ENCODE measurements at places on chromosomes 5 and 9. TPM values are rescaled to one million over a fixed set of nuclear protein-coding genes. Genes with fewer than 3 reads are reported as not detected.

The ABO gene
- 0.09 TPM for total RNA-seq

The IL3 gene
- total RNA-seq, result 11.6 TPM

DNA sequence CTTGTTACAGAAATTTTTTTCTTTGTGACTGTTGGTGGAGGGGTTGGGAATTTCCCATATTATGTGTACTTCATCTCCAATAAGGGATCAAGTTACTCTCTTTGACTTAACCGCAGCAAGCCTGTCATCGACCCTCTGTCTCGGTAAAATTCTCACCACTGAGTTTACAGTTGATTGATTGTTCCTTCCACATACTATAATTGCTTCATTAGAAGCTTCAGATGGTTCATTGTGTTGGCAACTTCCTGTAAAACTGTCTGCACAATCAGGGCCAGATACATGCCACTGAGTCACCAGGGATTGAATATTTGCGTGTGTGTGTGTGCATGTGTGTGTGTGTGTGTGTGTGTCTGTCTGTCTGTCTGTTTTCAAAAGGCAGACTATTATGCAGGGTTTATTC lies 176.6 kb downstream of the ZNF462 start:
- no peaks in the 10 kb centered on the region for H3K36me3 ChIP-seq
- DNase-seq, result no peak
- H3K4me1 ChIP-seq, result no peaks in the 10 kb centered on the region
- peaks cover 5% of the 10 kb centered on the region for H3K27me3 ChIP-seq
- H3K4me3 ChIP-seq, result no peak overlapping the region
- no peak overlapping the region for H3K27ac ChIP-seq

DNA sequence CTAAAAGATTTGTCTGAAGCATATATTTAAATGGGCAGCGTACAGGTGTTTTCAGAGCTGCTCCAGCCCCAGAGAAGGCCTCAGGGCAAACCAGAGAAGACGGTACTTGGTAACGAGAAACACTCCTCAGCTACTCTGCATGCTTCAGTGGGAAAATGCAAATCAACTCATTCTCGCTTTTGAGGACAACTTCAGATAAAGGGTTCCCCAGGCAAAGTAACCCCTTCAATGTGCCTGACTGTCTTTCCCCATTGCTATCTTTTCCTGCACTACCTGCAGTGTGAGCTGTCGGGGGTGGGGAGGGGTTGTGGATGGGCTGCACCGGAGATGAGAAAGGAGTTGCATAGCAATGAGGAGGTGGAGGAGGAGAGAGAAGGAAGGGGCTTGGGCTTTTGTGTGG lies 339.7 kb upstream of the CLINT1 start:
- no peak overlapping the region for H3K4me3 ChIP-seq
- no peak overlapping the region for H3K27ac ChIP-seq
- H3K4me1 ChIP-seq, result no peaks in the 10 kb centered on the region
- DNase-seq, result no peak
- H3K27me3 ChIP-seq, result peaks cover 7% of the 10 kb centered on the region

DNA sequence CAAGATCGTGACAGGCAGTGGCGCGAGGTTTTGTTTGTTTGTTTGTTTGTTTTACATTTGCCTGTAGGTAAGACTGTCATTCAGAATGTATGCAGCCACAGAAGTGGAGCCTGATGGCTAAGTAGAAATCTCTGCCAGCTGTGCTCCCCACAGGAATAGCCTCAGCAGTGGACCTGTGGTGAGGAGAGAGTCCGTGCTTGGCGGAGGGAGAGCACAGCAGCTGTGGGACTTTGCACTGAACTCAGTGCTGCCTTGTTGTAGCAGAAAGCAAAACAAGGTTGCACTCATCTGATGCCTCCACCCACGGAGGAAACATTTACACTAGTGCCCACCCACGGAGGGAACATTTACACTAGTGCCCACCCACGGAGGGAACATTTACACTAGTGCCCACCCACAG lies 4.4 kb upstream of the ZNF782 start:
- DNase-seq, result no peak
- H3K4me1 ChIP-seq, result peaks cover 21% of the 10 kb centered on the region
- peaks cover 2% of the 10 kb centered on the region for H3K36me3 ChIP-seq
- peaks cover 11% of the 10 kb centered on the region for H3K27me3 ChIP-seq
- H3K4me3 ChIP-seq, result no peak overlapping the region

The TAF11L10 gene
- total RNA-seq, result not detected

- peaks cover 91% of the 10 kb centered on the region for H3K36me3 ChIP-seq
- DNase-seq, result peak; percentile 34
- H3K4me3 ChIP-seq, result peak overlapping the region; percentile 6
Observed at GRCh38 chr5:173324115-173325001, 3.9 kb downstream of the STC2 start.

- DNase-seq, result peak; percentile 82
- no peaks in the 10 kb centered on the region for H3K27me3 ChIP-seq
- H3K36me3 ChIP-seq, result peaks cover 4% of the 10 kb centered on the region
- peaks cover 34% of the 10 kb centered on the region for H3K4me1 ChIP-seq
- H3K27ac ChIP-seq, result peak within 1 kb of the TSS; percentile 98
Observed at GRCh38 chr5:65926276-65926783, at the start of gene ERBIN. Gene ERBIN (plus strand): TSS chr5:65926575. CDS start chr5:65992719, 66,144 bp downstream.

DNA sequence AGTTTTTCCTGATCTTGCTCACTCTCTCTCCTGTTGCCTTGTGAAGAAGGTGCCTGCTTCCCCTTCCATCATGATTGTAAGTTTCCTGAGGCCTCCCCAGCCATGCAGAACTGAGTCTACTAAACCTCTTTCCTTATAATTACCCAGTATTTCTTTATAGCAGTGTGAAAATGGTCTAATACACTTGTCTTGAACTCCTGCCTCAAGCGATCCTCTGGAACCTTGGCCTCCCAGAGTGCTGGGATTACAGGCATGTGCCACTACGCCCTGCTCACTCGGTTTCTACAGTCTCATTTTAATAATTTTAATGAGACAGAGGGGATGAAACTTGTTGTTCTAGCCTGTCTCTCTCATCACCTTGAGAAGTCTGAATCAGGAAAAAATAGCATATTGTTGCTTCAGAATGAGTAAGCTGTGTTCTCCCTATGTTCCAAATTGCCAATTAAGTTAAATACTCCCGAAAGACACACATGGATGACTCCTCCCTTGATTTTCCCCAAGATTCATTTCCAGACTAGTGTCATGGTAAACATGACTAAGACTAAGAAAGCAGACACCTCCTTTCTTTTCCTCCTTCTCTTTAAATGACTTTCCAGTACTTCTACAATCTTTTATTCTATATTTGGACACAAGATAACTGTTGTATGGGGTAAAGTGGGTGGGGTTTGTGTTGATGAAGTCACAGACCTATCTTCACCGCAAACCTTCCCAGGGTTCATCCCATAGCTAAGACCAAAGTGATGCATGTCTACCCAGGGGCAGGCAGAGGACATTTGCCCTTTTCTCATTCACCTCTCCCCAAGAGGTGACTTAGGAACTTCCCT lies 7.8 kb upstream of the DNAJC18 start:
- DNase-seq, result peak; percentile 68
- peaks cover 66% of the 10 kb centered on the region for H3K4me1 ChIP-seq
- no peaks in the 10 kb centered on the region for H3K27me3 ChIP-seq
- peak overlapping the region; percentile 1 for H3K4me3 ChIP-seq
- peaks cover 15% of the 10 kb centered on the region for H3K36me3 ChIP-seq

The CHSY3 gene
- not detected for total RNA-seq

The CER1 gene
- not detected for total RNA-seq

The MAMDC4 gene
- 17.5 TPM for total RNA-seq

DNA sequence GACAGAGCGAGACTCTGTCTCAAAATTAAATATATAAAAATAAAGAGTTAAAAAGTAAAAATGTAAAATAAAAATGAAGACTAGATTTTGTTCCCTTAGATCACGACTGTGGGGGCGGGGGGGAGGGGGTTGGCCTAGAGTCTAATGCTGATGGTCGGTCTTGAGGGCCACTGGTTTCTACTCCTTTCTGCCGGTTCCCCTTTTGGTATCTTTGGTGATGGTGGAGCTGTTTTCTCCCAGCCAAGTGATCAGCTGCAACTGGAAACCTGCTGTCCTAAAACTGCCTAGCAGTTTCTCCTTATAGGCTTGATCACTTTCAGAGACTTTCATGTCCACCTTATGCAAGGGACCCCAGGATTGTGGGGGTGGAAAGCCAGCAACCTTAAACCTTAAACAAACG lies 1.1 kb downstream of the SRD5A1 start:
- peaks cover 30% of the 10 kb centered on the region for H3K36me3 ChIP-seq
- no peak overlapping the region for H3K27ac ChIP-seq
- peak overlapping the region; percentile 99 for H3K4me3 ChIP-seq
- peaks cover 28% of the 10 kb centered on the region for H3K4me1 ChIP-seq
- no peak for DNase-seq

The CBY3 gene
- 0.71 TPM for total RNA-seq

The CDH10 gene
- not detected for total RNA-seq

DNA sequence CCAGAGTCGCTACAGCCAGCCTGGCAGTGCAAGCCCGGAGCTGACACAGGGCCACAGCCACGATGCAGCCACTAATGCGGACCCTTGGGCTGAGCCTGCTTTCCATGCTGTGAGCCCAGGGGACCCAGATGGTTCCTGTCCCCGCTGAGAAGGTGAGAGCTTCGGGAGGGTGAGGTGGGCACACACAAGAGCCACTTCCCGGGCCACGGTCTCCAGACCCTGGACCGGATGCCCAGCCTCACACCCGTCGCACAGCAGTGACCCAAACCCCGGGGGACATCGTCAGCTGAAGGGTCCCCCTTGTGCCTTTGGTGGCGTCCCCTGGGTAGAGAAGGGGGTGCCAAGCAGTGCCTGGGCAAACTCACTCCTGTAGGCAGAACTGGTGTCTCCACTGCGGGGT lies 13.4 kb downstream of the PAEP start:
- no peak overlapping the region for H3K4me3 ChIP-seq
- no peak for DNase-seq
- H3K27ac ChIP-seq, result no peak overlapping the region

GRCh38 chr5:179259731-179260323 lies 85.4 kb downstream of the ADAMTS2 start:
- H3K27ac ChIP-seq, result no peak overlapping the region
- H3K36me3 ChIP-seq, result no peaks in the 10 kb centered on the region
- no peak overlapping the region for H3K4me3 ChIP-seq
- no peak for DNase-seq
- no peaks in the 10 kb centered on the region for H3K4me1 ChIP-seq

DNA sequence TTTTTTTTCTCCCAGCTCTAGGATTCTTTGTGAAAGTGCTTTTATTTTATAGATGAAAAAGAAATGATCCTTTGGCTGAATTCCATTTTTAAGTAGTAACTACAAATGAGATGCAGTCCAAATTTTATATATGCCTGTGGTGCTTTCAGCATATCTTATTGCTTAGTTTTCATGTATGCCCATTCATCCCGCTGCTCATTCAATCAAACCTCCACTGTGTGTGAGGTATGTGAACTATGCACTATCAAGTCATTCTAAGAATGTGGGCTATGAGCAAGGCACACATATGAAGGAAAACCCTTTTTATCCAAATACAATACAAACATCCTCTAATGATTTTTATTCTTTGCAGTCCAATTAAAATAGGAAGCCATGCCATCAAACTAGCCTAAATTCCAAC lies 1069.1 kb upstream of the DMAC1 start:
- no peak for DNase-seq
- no peaks in the 10 kb centered on the region for H3K36me3 ChIP-seq
- H3K4me1 ChIP-seq, result no peaks in the 10 kb centered on the region
- H3K4me3 ChIP-seq, result no peak overlapping the region
- H3K27ac ChIP-seq, result no peak overlapping the region
- no peaks in the 10 kb centered on the region for H3K27me3 ChIP-seq

- H3K27me3 ChIP-seq, result no peaks in the 10 kb centered on the region
- peaks cover 47% of the 10 kb centered on the region for H3K36me3 ChIP-seq
- no peak for DNase-seq
- peaks cover 98% of the 10 kb centered on the region for H3K4me1 ChIP-seq
- peak overlapping the region; percentile 96 for H3K27ac ChIP-seq
Observed at GRCh38 chr5:119343052-119343451, 12.8 kb upstream of the TNFAIP8 start.

DNA sequence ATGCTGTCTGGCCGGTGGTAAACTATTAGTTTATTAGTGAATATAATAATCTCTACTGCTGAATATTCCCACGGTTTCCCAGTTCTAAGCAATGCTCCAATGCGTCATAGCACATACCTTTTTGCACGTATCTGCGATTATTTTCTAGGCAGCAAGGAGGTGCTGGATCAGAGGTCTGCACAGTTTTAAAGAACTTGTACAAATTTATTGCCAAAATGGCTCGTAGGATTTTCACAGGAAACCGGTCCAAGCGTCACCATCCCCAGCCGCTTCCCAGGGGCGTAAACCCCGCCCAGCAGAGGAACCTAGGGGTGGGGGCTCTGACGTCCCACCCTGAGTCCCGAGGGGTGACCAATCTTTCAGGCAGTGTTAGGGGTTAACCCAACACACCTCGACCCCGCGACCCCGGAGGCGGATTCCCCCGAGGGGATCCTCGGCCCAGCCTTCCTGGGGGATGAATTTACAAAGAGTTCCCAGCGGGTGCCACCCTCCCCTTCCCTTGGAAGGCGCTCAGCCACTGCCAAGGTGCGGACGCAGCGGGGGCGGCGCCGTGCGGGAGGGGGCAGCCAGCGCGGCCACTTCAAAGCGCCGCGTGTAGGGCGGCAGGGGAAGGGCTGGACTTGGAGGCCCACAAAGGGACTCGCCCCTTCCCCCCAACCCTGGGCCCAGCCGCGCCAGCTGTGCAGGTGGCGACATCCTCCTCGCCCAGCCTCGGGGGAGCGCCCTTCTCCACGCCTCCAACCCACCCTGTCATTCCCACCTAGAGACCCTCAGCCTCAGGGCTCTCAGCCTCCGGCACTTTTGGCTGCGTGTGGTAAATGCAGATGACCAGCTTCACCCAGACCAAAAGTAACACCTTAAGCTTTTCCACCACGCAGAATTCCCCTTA lies 43.5 kb upstream of the TCF7 start:
- peak overlapping the region; percentile 73 for H3K4me3 ChIP-seq
- peak; percentile 77 for DNase-seq
- peak overlapping the region; percentile 89 for H3K27ac ChIP-seq
- no peaks in the 10 kb centered on the region for H3K36me3 ChIP-seq
- H3K27me3 ChIP-seq, result no peaks in the 10 kb centered on the region

- H3K4me3 ChIP-seq, result peak overlapping the region; percentile 83
- peak overlapping the region; percentile 93 for H3K27ac ChIP-seq
- H3K27me3 ChIP-seq, result no peaks in the 10 kb centered on the region
- H3K4me1 ChIP-seq, result peaks cover 43% of the 10 kb centered on the region
- H3K36me3 ChIP-seq, result peaks cover 52% of the 10 kb centered on the region
Observed at GRCh38 chr5:57175551-57176309, 1.9 kb downstream of the GPBP1 start.

- no peak overlapping the region for H3K27ac ChIP-seq
- H3K36me3 ChIP-seq, result peaks cover 2% of the 10 kb centered on the region
- H3K4me1 ChIP-seq, result peaks cover under 1% of the 10 kb centered on the region
Observed at GRCh38 chr5:138686668-138687067, 66.6 kb upstream of the CTNNA1 start.

The WDR38 gene
- total RNA-seq, result not detected

The FOXD4L3 gene
- total RNA-seq, result not detected

The ZBED3 gene
- total RNA-seq, result 2.2 TPM

DNA sequence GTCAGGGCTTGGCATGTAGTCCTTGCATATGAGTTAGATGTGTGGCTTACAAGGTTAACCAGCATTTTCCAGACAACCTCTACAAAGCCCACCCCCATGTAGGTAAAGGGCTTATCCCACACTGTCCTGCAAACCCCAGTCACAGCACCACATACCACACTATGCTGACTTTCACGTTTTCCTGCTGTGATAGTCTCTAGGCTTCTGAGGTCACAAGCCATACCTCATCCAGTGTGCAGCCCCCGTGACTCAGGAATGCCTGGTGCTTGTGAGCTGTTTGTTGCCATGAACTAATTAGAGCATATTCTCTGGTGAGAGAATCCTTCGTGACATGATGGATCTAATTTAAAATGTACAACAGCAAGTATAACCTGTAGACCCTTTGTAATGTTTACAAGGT lies 50.8 kb downstream of the ERAP1 start:
- no peaks in the 10 kb centered on the region for H3K27me3 ChIP-seq
- no peak overlapping the region for H3K4me3 ChIP-seq
- H3K36me3 ChIP-seq, result peaks cover 29% of the 10 kb centered on the region
- no peaks in the 10 kb centered on the region for H3K4me1 ChIP-seq
- H3K27ac ChIP-seq, result no peak overlapping the region

Measured in activated CD4-positive, alpha-beta T cell treated with anti-CD3 and anti-CD28 coated beads for 36 hours (primary cell).